ENCODE measurements at places on chromosomes 3 and 15. TPM values are rescaled to one million over a fixed set of nuclear protein-coding genes. Genes with fewer than 3 reads are reported as not detected.

- H3K27ac ChIP-seq = no peak overlapping the region
- DNase-seq = no peak
- H3K4me3 ChIP-seq = no peak overlapping the region
- no peaks in the 10 kb centered on the region for H3K27me3 ChIP-seq
- H3K4me1 ChIP-seq = no peaks in the 10 kb centered on the region
These were observed 96.5 kb upstream of the PRR23E start for GRCh38 chr3:127096256-127097071.

DNA sequence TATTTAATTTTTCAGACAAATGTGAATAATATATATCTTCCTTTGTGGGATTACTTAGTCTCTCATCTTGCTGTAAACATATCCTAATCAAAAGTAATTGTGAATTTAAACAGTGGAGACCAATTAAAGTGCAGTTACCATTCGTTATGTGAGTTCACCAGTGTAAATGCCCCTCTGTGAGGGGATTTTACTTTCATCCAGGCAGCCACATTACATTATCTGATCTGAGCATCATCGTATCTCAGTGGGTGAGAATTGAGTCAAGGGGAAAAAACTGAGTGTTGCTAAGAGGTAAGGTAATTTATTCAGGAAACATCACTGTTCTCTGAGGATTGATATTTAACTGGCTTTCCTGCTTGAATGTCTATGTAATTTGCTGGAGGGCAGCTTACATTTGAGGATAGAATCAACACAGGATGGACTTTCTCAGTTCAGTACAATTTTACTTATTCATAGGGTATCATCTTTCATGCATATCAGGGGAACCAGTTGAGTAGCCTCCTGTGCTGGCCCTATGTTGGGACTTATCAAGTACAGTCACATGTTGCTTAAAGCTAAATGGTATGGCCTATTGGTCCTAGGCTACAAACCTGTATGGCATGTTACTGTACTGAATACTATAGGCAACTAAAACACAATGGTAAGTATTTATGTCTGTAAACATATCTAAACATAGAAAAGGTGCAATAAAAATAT, 219.7 kb downstream of the CD47 start:
- no peak for DNase-seq
- no peaks in the 10 kb centered on the region for H3K4me1 ChIP-seq
- H3K36me3 ChIP-seq = no peaks in the 10 kb centered on the region
- H3K27ac ChIP-seq = no peak overlapping the region

Gene SAMD7
- not detected for total RNA-seq

Gene SKOR1
- 0.25 TPM for total RNA-seq
